Fibroblast of mammary gland (primary cell): ENCODE measurements at places on chromosomes 3 and 15.

- no peak for DNase-seq
These were observed 65.5 kb upstream of the NR2F2 start for GRCh38 chr15:96264801-96265515.

DNA sequence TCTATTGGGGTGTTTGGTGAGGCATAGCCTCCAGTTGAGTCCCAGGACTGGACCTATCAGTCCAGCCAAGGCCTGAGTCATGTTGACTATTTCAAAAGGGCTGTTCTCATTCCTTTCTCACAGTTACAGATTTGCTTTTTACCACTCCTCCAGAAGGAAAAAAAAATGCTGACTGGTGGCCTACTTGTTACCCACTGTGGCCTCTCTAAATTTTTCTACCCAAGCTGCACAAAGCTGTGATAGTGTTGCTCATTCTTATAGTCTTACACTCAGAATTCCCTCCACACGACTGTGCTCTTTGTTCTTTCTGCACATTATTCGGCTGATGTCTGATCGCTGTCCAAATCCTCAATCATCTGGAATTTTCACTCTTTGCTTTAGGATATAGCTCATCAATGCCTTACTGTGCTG lies 1142.2 kb downstream of the IGSF11 start:
- peak; percentile 70 for DNase-seq

GRCh38 chr15:68512598-68512997 lies 66.2 kb upstream of the CORO2B start:
- DNase-seq: no peak

- no peak for DNase-seq
These were observed 40.9 kb downstream of the FBXL2 start for GRCh38 chr3:33317963-33318709.

GRCh38 chr3:111227216-111227615 lies 155.6 kb downstream of the NECTIN3 start:
- DNase-seq: peak; percentile 87

DNA sequence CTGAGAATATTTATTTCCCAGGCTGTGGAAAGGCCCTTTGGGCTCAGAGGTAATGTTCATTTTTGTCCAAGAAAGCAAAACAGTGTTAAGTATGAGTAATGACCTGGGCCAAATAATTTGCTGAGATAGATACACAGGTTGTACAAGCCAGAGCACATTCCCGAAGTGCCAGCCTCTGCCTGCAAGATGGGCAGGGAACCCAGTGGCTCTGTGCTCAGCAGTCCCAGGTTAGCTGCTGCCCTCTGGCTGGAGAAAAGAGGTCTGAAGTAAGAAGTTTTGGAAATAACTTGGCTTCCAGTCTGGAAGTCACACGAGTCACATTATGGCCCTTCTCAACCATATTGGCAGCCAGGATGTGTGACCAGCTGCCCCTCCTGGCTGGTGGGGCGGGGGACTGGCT lies 20.2 kb downstream of the MYZAP start:
- peak; percentile 30 for DNase-seq

DNA sequence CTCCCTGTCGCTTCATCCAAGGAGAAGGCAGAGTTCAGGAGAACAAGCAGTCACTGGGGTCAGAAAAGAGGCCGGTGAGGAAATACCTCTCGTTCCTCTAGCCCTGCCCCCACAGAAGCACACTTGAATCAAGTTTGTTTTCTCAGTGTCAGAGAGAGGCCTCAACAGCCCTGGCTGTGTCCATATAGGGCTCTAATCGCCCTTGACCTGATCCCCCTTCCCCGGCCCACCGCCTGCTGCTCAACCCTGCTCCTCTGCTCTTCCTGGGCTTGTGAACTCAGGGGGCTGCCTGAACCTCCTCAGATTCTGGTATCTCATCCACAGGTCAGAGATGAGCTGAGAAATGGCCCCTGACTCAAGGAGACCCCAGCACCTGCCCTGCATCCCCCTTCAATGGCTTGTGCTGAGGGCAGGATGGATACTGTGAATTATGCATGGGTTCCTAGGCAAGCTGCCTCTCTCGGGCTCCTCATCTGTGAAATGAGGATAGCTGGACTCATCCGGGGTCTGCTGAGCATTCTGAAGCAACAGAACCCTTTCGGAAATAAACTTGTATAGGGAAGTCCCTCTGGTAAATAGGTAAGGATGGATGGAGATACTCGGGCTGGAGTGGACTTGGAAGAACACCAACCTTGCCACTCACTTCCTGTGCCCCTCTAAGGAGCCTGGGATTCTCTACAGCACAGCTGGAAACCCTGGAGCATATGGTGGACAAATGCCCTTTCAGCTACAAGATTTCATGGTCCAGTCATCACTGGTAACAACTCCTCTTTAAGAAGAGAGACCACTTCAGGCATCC lies 147.5 kb downstream of the STT3B start:
- no peak for DNase-seq

DNA sequence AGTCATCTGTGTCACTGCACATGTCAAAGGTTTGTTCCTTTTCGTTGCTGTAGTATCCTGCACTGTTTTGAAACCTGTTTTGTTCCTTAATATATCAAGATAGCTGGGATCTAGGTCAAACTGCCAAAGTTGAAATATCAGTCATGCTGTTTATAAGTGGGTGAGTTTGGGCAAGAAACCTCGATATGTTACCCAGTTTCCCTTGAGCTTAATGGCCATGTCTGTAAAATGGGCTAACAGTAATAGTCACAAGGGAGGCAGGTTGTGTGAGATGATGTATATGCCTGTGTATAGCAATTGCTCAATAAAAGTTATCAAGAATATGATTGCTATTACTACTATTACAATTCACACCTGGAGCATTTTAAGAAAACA lies 57.1 kb downstream of the BHLHE40 start:
- DNase-seq: no peak

DNA sequence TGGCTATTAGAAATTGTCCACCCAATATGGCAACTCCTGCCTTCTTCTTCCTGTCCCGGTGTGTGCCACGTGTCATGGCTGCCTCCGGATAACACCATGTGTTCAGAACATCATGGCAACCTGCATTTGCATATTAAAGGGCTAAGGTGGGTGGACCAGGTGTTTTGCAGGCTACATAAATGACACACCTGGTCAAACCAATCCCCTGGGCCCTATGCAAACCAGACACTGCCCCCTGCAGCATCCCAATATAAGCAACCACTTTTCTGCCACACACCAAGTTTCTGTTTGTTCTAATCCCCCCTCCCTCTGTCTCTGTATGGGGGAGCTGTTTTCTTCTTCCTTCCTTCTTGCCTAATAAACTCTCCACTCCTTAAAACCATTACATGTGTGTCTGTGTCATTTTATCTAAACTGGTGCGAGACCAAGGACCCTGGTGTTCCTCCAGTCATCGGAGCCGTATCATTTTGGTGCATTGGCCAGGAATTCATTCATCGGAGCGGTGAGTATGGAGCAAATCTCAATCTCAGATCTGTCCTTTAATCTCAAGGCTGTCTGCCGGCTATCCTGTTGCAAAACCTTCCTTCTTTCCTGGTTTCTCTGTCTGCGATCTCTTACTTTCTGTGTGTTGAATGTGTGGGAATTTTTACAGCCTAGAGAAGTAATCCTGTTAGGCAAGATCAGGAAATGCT lies 44.5 kb downstream of the NCEH1 start:
- DNase-seq: no peak

DNA sequence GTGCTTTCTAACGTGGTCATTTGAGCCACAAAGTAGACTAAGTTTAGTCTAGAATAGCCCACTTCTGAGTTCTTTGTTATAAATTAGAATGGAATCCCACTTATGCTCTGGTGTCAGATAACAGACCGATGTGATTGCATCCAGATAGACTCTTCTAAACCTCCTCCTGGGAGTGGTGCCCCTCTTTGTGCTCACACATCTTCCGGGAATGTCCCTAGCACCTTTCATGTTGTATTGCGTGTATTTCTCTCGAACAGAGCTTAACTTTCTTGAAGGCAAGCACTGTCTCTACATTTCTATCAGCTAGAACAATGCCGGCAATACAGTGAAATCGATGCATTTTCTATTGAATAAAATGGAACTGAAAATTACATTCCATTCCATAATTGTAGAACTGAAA lies 23.0 kb downstream of the CP start:
- DNase-seq: no peak
